Fibroblast of lung (primary cell): ENCODE measurements at places on chromosomes 11 and 22.

GRCh38 chr11:109377039-109377742 is 44.8 kb upstream of the C11orf87 start:
- no peaks in the 10 kb centered on the region for H3K4me1 ChIP-seq
- H3K27me3 ChIP-seq = no peaks in the 10 kb centered on the region
- no peak overlapping the region for H3K4me3 ChIP-seq
- DNase-seq = no peak

- H3K36me3 ChIP-seq = no peaks in the 10 kb centered on the region
- no peak overlapping the region for H3K4me3 ChIP-seq
- H3K27ac ChIP-seq = no peak overlapping the region
- no peaks in the 10 kb centered on the region for H3K4me1 ChIP-seq
Observed at GRCh38 chr11:8080069-8080670, 841 bp upstream of the TUB start.

DNA sequence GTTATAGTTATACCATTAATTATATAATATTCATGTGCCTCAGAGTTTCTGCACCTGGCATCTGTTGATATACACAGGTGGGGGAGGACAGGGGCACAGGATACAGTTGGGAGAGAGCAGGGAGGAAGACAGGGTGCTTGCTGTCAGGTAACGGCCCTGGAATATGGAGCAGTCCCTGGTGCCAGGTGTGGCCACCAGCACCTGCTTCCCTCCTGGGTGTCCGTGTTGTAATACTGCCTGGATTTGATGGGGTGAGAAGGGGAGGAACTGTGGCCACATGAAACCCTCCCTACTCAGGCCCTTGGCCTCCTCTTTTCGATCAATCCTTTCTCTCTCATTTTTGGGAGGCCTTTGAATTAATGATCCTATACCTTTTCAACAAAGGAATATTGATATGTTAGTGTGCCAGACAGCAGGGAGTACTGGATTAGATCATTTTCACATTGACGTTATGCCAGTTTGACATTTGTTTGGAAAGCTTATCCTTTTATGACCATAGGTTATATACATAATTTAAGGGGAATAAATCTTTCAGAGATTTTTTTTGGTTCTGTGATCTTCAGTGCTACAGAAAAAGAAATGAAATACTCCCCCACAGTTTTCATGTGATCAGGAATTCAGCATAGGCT is 88.6 kb downstream of the TEAD1 start:
- no peak overlapping the region for H3K27ac ChIP-seq
- H3K27me3 ChIP-seq = no peaks in the 10 kb centered on the region
- no peak overlapping the region for H3K4me3 ChIP-seq
- no peak for DNase-seq
- H3K4me1 ChIP-seq = peaks cover 15% of the 10 kb centered on the region

DNA sequence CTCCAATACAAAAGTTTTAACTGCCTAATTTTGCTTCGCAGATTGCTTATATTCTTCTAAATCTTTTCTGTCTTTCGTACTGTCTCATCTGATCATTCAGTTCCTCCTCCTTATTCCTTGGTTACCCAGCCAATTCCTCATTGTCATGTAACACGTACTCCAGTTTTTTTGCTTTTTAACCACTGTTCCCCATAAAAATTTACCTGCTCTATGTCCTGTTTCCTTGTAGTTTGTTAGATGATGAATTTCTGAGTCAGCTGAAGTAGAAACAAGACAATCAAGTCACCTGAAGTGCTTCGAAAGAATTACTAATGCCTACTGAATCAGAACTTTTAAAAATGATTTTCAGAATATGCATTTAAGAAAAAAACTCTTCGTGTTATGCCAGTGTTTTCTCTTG is 150.6 kb downstream of the CNTN5 start:
- no peak overlapping the region for H3K4me3 ChIP-seq
- H3K4me1 ChIP-seq = no peaks in the 10 kb centered on the region
- DNase-seq = no peak
- H3K36me3 ChIP-seq = no peaks in the 10 kb centered on the region
- H3K27ac ChIP-seq = no peak overlapping the region

GRCh38 chr11:73651252-73651651 is 4.9 kb downstream of the PLEKHB1 start:
- no peaks in the 10 kb centered on the region for H3K36me3 ChIP-seq
- no peaks in the 10 kb centered on the region for H3K4me1 ChIP-seq
- peaks cover 8% of the 10 kb centered on the region for H3K27me3 ChIP-seq
- H3K4me3 ChIP-seq = no peak overlapping the region
- DNase-seq = no peak

GRCh38 chr11:45133878-45134277 is 12.6 kb upstream of the PRDM11 start:
- no peak overlapping the region for H3K27ac ChIP-seq
- H3K4me1 ChIP-seq = no peaks in the 10 kb centered on the region
- no peak for DNase-seq
- peaks cover 14% of the 10 kb centered on the region for H3K27me3 ChIP-seq

DNA sequence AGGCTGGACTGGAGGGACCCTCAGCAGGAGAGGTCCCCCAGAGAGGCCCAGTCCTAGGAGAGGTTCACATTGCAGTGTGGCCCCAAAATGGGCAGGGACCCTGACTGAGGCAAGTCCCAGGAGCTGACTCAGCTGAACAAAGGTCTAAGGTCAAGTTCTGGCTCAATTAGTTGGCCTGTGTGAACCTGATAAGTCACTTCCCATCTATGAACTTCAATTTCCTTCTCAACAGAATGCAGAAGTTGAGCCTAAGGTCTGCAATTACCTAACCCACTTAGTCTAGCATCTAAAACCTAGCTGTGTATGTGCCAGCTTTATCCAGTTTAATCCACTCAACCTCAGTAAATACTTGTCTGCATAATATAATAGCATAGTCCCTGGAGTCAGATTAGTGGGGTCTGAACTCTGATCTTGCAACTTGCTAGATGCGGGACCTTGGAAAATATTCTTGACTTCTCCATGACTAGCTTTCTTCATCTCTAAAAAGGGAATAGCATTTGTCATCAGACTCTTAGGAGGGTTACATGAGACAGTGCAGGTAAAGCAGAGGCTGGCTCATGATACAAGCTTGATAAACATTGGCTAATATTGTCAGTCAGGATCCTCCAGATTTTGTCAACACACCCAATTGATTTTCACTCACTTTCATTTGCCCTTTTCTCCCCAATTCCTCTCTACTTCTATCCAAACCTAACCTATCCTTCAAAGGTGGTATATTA is 465.5 kb downstream of the INSC start:
- H3K27ac ChIP-seq = no peak overlapping the region
- H3K36me3 ChIP-seq = no peaks in the 10 kb centered on the region
- H3K4me3 ChIP-seq = no peak overlapping the region
- H3K4me1 ChIP-seq = no peaks in the 10 kb centered on the region
- no peak for DNase-seq

DNA sequence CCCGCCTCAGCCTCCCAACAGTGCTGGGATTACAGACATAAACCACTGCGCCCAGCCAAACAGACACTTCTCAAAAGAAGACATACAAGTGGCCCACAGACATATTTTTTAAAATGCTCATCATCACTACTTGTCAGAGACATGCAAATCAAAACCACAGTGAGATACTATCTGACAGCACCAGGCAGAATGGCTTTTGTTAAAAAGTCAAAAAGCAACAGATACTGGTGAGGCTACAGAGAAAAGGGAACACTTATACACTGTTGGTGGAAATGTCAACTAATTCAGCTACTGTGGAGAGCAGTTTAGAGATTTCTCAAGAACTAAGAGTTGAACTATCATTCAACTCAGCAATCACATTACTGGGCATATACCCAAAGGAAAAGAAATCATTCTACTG is 67.0 kb downstream of the ARHGAP20 start:
- H3K4me3 ChIP-seq = no peak overlapping the region
- H3K4me1 ChIP-seq = no peaks in the 10 kb centered on the region
- no peaks in the 10 kb centered on the region for H3K27me3 ChIP-seq
